ENCODE measurements at places on chromosomes 1 and 21. TPM values are rescaled to one million over a fixed set of nuclear protein-coding genes. Genes with fewer than 3 reads are reported as not detected.
A peak's percentile ranks its signal among the peaks of the same experiment; 100 is the strongest.

GRCh38 chr21:35508139-35508888 lies 459.2 kb upstream of the RUNX1 start:
- peak; percentile 85 for DNase-seq

GRCh38 chr21:45386728-45387371 lies 18.1 kb upstream of the COL18A1 start:
- DNase-seq, result no peak

GRCh38 chr1:66395202-66396061 lies 138.5 kb upstream of the SGIP1 start:
- DNase-seq, result no peak

DNA sequence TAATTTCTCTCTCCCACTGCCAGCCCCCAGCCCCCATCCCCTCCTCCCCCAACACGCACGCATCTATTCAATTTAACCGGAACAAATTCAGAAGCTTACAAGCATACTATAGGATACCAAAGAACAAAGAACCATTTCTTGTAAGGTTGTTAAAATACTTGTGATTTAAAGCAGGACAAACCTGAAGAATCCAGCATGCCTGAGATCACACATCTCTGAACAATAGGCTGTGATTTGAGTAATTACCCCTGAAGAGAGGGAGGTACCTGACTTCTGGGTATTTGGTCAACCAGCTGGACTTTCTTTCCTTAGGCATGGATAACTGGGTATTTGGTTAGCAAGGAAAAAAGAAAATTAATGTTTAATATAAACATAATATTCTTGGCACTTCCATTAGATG lies 105.1 kb downstream of the NMNAT2 start:
- DNase-seq, result no peak

DNA sequence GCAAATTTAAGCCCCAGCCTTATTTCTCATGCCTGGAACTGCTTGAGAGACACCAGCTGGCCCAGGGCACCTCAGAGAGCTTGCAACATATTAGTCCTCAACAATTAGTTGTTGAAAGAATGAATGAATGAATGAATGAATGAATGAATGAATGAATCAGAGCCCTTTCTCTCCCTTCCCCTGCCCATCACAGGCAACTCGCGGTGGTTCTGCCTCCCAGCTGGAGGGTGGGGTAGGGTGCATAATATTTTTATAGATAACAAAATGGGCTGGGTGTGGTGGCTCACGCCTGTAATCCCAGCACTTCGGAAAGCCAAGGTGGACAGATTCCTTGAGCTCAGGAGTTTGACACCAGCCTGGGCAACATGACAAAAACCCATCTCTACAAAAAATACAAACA lies 110.1 kb downstream of the CCDC185 start:
- no peak for DNase-seq

DNA sequence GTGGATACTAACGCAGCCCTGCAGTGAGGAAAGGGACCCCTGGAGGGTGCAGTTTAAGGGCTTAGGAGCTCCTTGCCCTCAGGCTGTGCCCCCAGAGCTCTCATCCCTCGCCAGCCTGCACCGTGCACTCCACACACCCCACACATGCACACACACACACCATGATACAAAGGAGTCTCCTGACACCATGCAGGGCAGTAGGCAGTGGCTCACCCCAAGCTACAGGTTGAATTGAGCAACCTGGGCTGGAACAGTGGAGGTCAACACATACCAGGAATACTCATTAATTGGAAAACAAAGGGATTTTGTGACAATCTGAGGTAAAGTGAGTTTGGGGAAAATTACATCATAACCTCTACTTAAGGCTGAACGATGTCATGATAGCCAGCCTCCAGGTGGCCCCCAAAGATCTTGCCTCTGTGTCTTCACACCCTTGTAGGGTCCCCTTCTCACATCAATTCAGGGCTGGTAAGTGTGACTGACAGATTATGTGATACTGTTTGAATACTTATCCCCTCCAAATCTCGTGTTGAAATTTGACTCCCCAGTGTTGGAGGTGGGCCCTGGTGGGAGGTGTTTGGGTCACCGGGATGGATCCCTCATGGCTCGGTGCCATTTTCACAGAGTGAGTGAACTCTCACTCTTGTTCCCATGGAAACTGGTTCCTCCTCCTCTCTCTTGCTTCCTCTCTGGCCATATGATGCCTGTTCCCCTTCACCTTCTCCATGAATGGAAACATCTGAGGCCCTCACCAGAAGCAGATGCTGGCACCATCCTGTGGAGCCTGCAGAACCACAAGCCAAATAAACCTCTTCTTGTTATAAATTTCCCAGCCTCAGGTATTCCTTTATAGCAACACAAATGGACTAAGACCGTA lies 111.0 kb upstream of the RAB4A start:
- peak; percentile 37 for DNase-seq

DNA sequence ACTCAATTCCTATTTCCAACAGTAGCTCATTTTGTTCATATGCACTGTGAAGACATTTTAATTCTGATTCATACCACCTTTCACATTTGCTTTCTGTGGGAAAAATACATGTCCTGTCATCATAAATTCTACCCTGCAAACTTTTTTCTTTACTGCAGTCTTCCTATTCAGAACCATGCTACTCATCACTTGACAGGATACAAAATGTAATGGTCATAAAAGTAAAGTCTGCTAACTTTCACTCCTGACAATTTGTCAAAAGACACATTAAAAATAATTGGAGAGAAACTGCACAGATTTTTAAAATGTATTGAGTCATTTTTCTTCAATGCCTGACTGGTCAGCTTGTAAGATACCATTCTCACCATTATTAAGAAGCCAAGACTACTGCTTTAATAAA lies 1817.1 kb downstream of the BRINP3 start:
- no peak for DNase-seq

The UBE2G2 gene
- total RNA-seq, result 53.0 TPM

The HCRTR1 gene
- total RNA-seq, result 3.2 TPM

The ETV3L gene
- total RNA-seq, result 0.11 TPM

The ADORA3 gene
- 11.1 TPM for total RNA-seq

The IVL gene
- total RNA-seq, result not detected

Data from spinal cord (tissue), 10 donors.